HT-29 (cell line): ENCODE measurements at places on chromosomes 7 and 10.

DNA sequence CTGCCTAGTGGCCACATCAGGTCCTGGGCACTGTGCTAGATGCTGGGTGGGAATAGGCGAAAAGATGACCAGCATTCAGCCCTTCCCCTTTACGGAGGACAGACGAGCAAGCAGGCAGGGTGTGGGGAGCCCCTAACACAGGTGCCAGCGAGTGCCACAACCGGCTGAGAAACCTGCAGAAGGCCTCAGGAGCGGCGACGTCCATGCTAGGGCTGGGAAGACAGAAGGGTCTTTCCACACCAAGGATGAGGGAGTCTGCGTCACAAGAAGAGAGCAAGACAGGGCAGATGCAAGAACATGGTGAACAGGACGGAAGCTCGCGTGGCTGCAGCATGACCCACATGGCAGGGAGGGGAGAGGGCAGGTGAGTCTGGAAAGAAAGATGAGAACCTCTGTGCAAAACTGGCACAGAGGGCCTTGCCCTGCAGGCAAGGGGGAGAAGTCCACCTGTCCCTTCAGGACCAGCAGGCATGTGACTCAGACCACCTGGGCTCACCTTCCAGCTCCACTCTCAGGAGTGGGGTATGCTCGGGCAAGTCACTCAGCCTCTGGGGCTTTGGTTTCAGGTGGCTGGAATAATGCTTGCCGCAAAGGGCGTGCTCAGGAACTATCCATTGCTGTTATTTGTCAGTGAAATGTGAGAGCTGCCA, 36.6 kb downstream of the KCNH2 start:
- DNase-seq: no peak

DNA sequence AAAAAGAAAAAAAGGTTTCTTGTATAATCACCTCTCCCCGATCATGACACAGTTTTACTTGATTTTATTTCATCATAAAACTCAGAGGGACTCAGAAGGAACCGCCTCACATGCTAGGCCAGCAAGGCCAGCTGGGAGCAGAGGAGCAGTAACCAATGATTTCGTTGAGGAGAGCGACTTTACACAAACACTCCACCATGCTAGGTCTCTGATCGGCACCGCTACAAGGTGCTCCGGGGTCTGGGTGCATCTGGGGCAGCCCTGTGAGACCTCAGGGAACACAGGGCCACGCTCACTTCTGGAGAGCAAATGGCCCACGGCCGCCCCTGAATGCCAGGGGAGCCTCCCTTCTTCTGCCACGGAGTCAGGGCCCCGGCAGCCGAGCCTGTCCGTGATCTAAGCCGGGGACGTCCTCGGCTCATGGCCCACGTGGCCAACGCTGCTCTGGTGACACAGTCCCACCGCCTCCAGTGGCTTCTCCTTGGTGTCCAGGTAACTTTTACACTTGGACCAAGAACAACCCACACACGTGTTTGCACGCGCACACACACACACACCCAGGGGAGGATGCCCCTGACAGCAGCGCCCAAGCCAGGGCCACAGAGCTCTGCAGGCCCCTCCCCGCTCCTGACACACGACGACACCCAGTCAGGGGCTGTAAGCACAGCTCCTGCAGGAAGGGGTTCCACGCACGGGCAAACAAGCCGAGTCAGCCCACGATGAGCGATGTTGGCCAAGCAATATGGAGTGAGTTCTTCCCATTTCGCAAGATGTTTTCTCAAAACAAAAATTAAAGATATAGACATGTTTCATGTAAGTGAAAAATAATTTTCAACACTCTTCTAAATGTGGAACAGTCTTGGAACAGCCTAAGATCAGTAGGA, 332.3 kb downstream of the DNAJB6 start:
- DNase-seq: no peak

DNA sequence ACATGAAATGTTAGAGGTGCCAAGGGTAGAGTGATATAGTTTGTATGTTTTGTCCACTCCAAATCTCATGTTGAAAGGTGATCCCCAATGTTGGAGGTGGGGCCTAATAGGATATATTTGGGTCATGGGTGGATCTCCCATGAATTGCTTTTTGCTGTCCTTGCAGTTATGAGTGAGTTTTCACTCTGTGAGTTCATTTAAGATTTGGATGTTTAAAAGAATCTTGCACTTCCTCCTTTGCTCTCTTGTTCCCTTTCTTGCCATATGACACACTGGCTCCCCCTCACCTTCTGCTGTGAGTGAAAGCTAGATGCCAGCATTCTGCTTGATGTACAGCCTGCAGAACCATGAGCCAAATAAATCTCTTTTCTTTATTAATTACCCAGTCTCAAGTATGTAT, 269.2 kb downstream of the ZWINT start:
- no peak for DNase-seq

GRCh38 chr7:130452951-130453350, 12.1 kb upstream of the CEP41 start:
- no peak for DNase-seq

GRCh38 chr7:37915438-37915837, 1.2 kb downstream of the SFRP4 start:
- no peak for DNase-seq

- peak; percentile 88 for DNase-seq
Measured at GRCh38 chr7:92698237-92698841, 108.1 kb upstream of the FAM133B start.

DNA sequence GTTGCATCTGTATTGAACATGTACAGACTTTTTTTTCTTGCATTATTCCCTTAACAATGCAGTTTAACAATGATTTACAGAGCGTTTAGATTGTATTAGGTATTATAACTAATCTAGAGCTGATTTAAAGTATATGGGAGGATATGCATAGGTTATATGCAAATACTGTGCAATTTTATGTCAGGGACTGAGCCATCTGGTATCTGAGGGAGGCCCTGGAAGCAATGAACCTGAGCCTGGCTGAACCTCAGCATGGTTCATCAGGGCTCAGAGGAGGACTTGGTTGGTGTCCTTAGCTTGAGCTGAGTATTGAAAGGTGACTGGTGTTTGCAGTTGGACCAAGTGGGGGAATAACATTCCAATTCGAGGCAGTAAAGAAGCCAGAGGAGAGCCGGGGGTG, 4.8 kb downstream of the ADCK2 start:
- no peak for DNase-seq
